ENCODE measurements at places on chromosomes 1 and 21. TPM values are rescaled to one million over a fixed set of nuclear protein-coding genes. Genes with fewer than 3 reads are reported as not detected.

KLF17 gene
- total RNA-seq, result not detected

CD160 gene
- not detected for total RNA-seq

HFM1 gene
- total RNA-seq, result 0.22 TPM

VSIG8 gene
- total RNA-seq, result 54.5 TPM

COL8A2 gene
- total RNA-seq, result 4.8 TPM

FCER1G gene
- 27.1 TPM for total RNA-seq

GRHL3 gene
- total RNA-seq, result 161 TPM

CYYR1 gene
- 9.0 TPM for total RNA-seq

THEM5 gene
- 84.7 TPM for total RNA-seq

GRIK1 gene
- total RNA-seq, result 0.32 TPM

BRINP3 gene
- total RNA-seq, result 0.23 TPM

FAM151A gene
- total RNA-seq, result not detected

GBP4 gene
- total RNA-seq, result 0.46 TPM

ORC1 gene
- 0.63 TPM for total RNA-seq

AMPD1 gene
- not detected for total RNA-seq

All from lower leg skin (tissue), 4 donors.